ENCODE measurements at places on chromosomes 11 and 22.

DNA sequence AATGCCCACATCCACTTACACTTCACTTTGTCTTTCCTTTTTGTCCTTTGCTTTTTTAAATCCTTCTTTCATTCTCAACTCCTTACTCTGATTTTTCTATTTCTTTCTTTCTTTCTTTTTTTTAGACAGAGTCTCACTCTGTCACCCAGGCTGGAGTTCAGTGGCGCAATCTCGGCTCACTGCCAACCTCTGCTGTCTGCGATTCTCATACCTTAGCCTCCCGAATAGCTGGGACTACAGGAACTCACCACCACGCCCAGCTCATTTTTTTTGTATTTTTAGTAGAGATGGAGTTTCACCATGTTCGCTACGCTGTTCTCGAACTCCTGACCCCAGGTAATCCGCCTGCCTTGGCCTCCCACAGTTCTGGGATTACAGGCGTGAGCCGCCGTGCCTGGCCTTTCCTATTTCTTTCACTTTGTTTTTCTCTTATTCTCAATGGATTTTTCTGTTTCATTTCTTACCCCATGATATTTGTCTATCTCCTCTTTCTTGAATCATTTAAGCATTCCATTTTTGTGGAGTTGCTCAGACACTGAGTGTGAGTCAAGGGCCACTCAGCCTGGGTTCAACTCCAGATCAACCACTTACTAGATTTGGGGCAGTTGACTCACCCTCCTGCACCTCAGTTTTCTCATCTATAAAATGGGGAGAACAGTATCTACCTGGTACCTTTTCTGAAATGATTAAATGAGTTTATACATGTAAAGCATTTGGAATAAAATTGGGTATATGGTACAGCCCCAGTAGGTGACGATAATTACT, 7.6 kb downstream of the KCNJ5 start:
- H3K4me3 ChIP-seq = no peak overlapping the region
- no peak overlapping the region for H3K27ac ChIP-seq
- no peak for DNase-seq

- H3K36me3 ChIP-seq = no peaks in the 10 kb centered on the region
- H3K27ac ChIP-seq = peak overlapping the region; percentile 55
- no peaks in the 10 kb centered on the region for H3K27me3 ChIP-seq
- peaks cover 4% of the 10 kb centered on the region for H3K4me1 ChIP-seq
Measured at GRCh38 chr22:40368016-40368415, 2.4 kb upstream of the SGSM3 start.

GRCh38 chr22:49639956-49640355, 187.7 kb downstream of the BRD1 start:
- no peak for DNase-seq
- no peak overlapping the region for H3K27ac ChIP-seq
- no peaks in the 10 kb centered on the region for H3K36me3 ChIP-seq
- H3K27me3 ChIP-seq = no peaks in the 10 kb centered on the region
- H3K4me1 ChIP-seq = no peaks in the 10 kb centered on the region
- H3K4me3 ChIP-seq = no peak overlapping the region

DNA sequence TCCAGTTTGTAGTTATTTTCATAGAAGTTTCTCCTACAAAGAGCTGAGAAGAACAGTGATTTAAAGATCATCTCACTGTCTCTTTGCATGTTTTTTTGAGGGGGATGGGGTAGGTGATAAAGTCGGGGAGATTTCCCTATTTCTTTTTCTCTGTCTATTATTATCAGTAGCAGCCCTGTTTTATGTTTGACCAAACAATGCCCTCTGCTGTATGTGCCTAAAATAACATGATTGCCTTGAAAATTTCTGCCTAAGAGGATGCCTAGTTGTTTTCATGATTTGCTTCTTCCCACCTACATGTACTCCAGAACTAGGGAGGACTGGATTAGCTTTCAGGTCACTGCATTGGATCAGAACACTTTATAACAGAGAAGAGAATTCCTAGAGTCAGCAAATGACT, 1330.2 kb downstream of the LRRC4C start:
- H3K27ac ChIP-seq = no peak overlapping the region
- no peak overlapping the region for H3K4me3 ChIP-seq
- DNase-seq = no peak
- H3K4me1 ChIP-seq = no peaks in the 10 kb centered on the region
- no peaks in the 10 kb centered on the region for H3K27me3 ChIP-seq
- H3K36me3 ChIP-seq = no peaks in the 10 kb centered on the region

- peaks cover 6% of the 10 kb centered on the region for H3K4me1 ChIP-seq
- DNase-seq = no peak
- no peak overlapping the region for H3K27ac ChIP-seq
- no peaks in the 10 kb centered on the region for H3K36me3 ChIP-seq
- no peak overlapping the region for H3K4me3 ChIP-seq
- no peaks in the 10 kb centered on the region for H3K27me3 ChIP-seq
Measured at GRCh38 chr11:85806876-85807275, 4.1 kb downstream of the SYTL2 start.

DNA sequence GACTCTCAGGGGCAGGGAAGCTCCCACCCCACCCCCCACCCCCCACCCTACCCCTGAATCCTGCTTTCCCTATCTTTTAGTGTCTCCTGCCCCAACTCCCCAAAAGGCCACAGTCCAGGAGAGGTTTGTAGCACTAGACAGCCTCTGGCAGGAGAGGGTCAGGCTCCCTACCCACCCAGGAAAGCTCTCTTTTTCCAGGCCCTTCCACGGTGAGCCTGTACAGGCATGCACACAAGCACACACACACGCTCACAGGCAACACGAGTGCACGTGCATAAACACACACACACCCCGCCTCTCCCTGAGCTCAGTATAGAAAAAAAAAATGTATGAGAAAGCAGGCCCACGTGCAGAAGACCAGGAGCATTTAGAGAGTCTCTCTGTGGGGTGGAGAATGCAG, 414.0 kb downstream of the MN1 start:
- no peaks in the 10 kb centered on the region for H3K27me3 ChIP-seq
- no peaks in the 10 kb centered on the region for H3K4me1 ChIP-seq
- no peak for DNase-seq
- no peak overlapping the region for H3K4me3 ChIP-seq
- no peaks in the 10 kb centered on the region for H3K36me3 ChIP-seq
